ENCODE measurements at places on chromosomes 11 and 22.

DNA sequence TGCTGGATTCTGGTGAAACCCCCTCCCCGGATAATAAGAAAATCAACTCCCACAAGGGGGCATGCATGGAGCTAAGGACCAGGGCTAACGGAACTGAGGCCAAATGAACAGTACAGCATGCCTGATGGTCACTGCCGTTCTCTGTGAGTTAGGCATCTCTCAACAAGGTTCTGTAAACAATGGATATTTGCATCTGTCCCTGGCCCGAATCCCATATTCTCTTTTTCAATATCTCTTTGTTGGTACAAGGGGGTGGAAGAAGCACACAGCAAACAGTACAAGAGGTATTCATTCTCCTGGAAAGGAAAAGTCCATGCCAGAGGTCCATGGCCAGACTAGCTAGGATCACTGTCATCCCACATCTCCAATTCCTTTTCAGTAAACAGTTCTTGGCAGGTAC lies 32.2 kb upstream of the APOA1 start:
- no peak for DNase-seq

GRCh38 chr11:76047766-76048165 lies 158.5 kb downstream of the WNT11 start:
- DNase-seq, result no peak

DNA sequence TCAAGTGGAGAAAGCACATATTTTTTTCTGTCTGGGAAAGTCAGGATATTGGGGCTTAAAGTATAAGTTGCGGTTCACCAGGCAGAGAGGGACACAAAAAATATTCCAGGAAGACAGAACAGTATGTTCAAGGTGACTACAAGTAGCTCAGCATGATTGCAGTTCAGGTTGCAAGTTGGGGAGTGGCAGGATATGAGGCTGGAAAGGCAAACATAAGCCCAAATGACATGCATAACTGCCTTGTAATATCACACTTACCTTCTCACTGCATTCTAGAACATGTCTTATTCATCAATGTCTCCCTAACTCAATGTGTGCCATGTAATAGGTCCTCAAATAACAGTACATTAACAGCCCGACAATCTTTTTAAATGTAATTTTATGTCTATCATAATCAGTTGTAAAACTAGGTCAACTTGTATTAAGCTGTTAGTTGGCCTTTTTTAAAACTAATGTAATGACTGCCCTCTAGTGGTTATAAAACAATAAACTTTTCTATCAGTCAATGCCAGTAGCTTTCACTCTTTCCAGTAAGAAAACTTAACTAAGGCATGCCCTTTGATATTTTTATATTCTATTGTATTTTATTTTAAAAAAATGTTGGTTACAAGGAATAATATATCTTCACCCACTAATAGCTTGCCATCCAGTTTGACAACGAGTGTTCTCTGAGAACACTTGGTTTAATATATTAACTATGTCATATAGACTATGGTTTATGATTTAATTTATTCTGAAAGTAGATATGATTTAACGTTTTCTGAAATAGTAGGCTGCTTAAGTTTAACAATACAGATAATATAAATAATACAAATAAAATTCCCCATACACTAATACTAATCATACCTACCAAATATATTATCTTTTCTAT lies 39.4 kb upstream of the CFAP300 start:
- DNase-seq, result no peak

DNA sequence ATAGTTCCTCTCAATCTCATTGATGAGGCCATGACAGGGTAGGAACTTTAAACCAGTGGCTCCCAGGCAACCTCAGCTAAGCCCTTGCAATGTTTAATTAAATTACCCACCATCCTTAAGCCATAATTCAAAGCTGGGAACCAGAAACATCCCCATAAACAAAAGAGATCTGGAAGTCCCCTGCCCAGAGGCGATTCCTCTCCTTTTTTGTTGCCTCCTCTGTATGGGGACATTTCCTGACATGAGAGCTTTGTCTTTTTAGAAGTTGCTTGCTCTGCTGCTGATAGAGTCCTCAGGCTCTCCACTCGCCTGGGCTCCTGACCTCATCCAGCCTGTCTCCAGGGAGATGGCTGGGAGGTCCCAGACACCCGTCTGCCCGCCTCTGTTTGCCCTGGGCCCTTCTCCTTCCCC lies 3.2 kb downstream of the DTX4 start:
- DNase-seq, result no peak

DNA sequence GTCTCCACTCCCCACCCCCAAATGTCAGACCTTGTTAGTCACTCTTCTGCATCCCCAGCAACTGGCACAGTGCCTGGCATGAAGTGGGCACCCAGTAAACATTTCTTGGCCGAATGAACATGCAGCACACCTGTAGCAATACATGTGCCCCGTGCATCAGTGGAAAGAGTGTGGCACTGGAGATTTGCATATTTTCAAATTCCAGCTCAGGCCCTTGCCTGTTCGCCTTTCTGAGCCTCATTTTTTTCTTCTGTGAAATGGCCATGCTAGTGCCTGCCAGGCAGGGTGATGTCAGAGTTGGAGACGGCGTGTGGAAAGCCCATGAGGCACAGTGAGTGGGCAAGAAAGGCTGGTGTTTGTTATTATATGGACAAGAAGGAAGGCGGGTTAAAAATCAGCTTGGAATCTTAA lies 38.7 kb downstream of the CD82 start:
- DNase-seq, result no peak

- no peak for DNase-seq
Observed at GRCh38 chr11:92636543-92637188, 332.8 kb upstream of the MTNR1B start.

DNA sequence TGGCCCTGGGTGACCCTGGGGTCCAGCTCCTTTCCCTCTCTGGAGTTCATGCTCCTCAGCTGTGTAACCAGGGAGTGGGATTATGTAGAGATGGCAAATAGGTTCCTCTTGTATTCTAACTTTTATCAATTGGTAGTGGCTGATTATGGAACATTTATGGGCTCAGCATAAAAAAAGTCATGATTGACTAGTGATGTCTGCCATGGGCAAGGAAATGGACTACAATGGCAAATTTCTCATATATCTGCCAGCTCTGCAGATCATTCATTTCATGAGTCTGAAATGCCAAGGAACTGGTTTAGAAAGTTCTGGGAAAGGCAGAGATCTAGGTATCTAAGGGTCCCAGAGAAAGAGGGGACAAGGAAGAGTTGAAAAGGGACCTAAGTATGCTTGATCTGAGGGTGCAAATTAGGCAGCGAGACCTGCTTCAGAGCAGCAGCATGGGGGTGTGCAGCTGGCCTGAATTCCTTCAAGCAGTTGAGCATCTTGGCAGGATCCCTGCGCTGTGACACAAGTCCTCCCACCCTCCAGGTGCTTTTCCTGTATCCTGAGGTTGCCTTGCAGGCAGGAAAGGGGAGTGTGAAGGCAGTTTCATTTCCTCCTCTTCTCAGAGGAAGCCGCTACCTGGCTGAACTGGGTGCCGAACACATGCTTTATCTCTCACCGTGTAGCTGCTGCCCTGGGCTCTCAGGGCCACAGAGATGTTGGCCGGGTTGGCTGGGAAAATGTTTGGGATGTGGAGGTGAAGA lies 10.4 kb downstream of the SLC15A3 start:
- DNase-seq, result no peak

DNA sequence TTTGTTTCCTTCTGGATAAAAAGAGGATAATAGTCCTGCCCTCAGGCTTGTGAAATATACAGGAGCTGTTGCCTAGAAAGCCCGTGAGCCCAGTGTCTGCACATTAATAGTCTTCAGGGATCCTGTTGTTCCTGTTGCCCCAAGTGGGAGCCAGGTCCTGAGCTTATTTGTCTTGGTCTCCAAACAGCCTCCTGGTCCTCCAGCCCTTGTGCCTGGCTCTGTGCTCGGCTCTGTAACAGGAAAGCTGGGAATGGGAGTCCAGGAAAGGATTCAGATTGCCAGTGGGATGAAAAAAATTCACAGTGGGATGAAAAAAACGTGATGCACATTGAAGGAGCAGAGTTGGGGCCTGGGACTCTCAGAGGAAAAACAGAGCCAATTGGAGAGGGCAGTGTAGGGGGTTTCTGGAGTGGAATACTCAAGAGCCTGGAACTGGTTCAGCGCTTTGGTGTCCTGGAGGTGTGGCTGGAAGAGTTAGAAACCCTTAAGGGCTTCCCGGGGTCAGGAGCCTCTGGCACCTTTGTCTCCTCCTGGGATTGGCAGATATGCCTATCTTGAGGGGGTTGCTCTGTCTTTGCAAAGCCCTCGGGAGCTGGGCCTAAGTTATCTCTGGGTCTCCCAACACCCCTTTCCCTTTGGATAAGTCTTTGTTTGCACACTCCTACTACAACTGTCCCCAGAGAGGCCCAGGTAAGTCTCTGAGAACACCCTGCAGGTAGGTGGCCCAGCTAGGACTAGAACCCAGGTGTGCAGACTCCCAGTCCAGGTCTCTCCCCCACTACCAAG lies 2.3 kb upstream of the INPPL1 start:
- no peak for DNase-seq

- DNase-seq, result no peak
Observed at GRCh38 chr11:11312738-11313137, 40.3 kb downstream of the CSNK2A3 start.

DNA sequence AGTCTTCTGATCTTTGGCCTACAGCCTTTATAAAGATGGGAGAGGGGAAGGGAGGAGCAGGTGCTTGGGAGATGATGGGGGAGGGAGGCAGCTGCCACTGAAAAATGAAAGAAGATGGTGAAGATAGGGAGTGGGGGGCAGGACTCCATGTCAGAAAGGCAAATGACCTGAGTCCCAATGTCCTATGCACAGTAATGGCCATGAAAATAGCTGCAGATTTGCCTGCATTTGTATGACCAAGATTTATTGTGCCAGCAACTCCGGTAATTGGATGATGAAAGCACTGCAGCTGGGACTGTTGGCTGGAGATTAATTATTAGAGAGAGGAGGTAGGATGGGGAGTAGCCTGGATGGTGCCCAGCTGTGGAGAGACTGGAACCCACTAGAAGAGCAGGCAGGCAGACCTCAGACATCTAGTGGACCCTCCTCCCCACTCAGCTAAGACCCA lies 36.1 kb downstream of the NEU3 start:
- no peak for DNase-seq

DNA sequence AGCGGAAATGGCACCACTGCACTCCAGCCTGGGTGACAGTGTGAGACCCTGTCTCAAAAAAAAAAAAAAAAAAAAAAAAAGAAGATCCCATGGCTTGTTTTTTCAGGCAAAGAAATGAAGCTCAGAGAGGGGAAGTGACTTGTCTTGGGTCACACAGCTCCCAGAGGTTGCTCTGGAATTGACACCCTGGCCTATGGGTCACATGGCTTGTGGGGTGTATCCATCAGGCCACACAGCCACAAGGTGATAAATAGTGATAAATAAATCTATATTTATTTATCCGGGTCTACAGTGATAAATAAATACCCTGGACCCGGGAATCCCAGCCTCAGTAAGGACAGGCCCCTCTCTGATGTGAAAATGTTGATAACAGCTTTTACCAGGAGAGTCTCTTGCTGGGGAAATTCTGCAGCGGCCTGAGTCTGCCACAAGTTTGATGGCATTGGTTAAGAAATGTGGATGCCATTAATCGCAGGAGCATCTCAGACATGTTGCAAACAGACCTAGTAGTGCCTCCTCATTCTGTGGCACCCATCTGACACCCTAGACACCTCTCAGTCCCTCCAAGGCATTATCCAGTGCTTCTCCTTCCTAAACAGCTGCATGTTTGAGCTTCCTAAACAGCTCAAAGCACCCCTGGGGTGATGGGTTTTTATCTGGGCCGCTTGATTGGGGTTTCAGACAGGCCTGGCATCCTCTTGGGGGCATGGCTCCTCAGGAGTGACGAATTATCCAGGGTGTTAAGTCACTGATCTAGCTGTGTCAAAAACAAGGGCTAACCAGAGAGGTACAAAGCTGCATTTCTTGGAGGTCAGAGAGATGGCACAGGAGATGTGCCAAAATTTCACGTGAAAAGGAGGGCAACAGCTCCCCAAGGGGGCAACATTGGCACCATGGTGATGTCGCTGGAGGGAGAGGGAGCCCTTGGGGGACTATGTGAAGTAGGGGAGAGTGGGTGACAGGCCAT lies 1.9 kb upstream of the EMID1 start:
- DNase-seq, result no peak
